ENCODE measurements at places on chromosomes 1 and 21.

GRCh38 chr1:56821462-56821797, 2.2 kb upstream of the FYB2 start:
- DNase-seq, result no peak

- DNase-seq, result no peak
These were observed 3.4 kb downstream of the ATP1A4 start for GRCh38 chr1:160154790-160155189.

GRCh38 chr1:233673261-233673946, 59.5 kb downstream of the KCNK1 start:
- DNase-seq, result no peak

- DNase-seq, result no peak
These were observed 242.2 kb upstream of the ADGRL2 start for GRCh38 chr1:81558291-81559076.

GRCh38 chr1:18938707-18939070, 17.8 kb downstream of the IFFO2 start:
- no peak for DNase-seq

GRCh38 chr1:232686346-232686745, 56.4 kb upstream of the SIPA1L2 start:
- DNase-seq, result no peak

DNA sequence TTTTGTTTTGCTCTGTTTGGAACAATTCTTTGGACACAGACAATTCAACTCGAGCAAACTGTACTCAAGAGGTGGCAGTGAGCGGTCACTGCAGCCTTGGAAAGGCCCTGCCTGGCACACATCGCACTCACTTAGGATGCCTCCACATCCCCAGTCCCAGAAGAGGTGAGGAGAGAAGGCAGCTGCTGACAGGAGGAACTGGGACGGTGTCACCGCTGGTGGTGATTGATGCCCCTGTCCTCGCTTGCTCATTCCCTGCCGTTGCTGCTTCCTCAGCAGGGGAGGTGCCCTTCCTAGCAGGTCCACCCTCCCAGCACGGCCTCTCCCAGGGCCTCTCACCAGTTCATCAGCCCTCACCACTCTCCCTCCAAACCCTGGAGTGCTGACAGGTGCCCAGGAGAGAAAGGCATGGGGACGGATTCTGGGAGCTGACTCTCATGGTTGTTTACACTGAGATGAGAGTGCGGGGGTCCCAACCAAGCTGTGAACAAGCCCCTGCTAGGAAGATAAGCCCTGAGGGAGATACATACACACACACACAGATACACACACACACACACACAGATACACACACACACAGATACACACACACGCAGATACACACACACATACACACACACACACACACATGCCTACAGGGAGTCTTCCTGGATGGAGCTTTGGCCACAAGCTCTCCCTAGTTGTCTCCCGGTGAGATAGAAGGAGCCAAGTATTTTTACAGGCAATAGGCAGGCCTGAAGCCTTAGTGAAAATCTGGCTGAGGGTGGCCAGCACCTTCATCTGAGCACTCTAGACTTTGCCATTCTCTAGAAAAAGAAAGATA, 101.1 kb downstream of the CDC7 start:
- DNase-seq, result no peak

GRCh38 chr21:41611966-41612606, 104.1 kb upstream of the TMPRSS2 start:
- DNase-seq, result no peak

GRCh38 chr1:150626150-150626549, 3.3 kb downstream of the ENSA start:
- no peak for DNase-seq

- no peak for DNase-seq
These were observed 153.6 kb downstream of the CNIH3 start for GRCh38 chr1:224769452-224770335.

All from stimulated activated CD8-positive, alpha-beta memory T cell treated with anti-CD3 and anti-CD28 coated beads, Interleukin-4, amount 100 ng/mL, for 1 hour (primary cell).